Activated T-cell treated with anti-CD3 and anti-CD28 coated beads, Interleukin-2, amount 50 U/mL, for 1 hour (primary cell): ENCODE measurements at places on chromosomes 7 and 10.

- DNase-seq, result no peak
These were observed 64.7 kb upstream of the ITGB1 start for GRCh38 chr10:33022691-33023090.

DNA sequence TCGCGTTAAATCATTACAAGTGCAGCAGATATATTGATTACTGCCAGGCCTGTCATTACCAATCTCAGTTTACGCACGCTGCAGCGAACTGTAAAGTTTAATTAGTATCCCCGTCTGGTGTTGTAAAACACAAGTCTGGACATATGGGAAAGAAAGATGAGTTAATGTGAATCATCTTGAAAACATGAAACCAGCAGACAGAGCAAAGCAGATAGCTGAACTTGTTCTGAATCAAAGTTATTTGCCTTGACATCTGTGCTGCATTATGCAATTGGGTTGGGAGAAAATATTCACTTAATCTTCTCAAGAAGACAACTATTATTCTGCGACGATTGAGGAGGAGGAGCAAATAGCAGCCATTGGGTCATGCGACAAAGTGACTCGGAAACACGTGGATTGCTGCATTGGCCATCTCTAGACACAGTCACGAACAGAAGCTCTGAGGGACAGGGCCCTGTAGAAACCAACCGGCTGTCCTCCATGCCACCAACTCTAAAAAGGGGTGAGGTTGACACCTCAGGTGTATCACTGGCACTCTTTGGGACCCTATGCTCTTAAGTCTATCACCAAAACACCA is 156.3 kb upstream of the C7orf33 start:
- no peak for DNase-seq

DNA sequence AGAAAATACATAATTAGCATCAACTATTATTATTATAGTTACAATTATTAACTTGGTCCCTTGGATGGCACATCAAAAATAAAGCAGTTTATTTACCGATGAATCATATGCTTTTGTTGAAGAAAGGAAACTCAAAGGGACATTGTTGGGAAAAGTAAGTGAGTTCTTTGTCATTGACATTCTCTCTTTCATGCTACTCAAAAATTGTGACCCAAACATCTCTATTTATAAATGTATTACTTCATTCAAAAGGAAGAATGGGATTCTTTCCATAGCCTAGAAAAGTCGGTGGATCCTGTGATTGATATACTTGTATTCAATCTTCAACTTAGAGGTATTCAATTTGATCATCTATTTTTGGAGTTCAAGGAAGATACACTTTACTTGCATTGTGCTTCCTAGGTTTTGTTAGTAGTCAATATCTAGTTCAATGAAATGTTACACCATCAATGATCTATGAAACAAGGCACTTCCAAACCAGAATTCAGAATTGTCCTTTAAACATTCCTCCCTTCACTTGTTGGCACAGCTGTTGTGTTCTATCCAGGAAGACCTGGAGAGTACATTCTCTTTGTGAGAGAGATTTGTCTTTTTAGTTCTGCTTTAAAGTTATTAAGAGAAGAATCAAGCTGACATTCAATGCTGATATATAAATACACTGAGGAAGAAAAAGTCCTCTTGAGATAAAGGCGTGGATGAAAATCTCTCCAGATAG is 235.2 kb downstream of the TMEM26 start:
- no peak for DNase-seq

DNA sequence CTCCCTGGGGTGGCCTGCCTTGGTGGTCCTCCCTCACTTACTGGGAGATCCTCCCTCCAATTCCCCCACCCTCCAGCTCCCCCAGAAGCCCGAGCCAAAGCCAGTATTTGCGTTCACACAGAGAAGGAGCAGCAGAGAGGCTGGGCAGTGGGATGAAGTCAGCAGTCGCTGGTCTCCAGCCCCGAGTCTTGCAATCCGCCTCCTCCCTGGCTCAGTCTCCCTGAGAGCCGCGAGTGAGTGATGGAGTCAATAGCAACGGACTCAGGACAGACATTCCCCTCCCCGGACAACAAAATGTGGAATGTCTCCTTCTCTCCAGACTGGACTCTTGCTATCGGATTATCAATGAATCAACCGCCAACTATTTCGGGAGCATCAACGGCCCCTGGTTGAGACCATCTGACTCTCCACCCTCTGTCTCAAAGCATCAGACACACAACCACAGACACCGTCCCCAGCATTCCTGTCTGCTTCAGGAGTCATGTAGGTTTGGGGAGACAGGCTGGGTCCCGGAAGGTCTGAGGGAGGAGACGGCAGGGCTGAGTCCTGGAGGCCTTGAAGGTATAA is 178.4 kb downstream of the SH3PXD2A start:
- DNase-seq, result no peak

- DNase-seq, result no peak
These were observed 26.2 kb upstream of the AOAH start for GRCh38 chr7:36750451-36750850.

- no peak for DNase-seq
These were observed 27.3 kb upstream of the PFKP start for GRCh38 chr10:3040069-3040468.

GRCh38 chr10:29135337-29135736 is 153.5 kb upstream of the LYZL1 start:
- DNase-seq, result no peak

GRCh38 chr10:31940839-31941653 is 12.4 kb upstream of the ARHGAP12 start:
- DNase-seq, result no peak

DNA sequence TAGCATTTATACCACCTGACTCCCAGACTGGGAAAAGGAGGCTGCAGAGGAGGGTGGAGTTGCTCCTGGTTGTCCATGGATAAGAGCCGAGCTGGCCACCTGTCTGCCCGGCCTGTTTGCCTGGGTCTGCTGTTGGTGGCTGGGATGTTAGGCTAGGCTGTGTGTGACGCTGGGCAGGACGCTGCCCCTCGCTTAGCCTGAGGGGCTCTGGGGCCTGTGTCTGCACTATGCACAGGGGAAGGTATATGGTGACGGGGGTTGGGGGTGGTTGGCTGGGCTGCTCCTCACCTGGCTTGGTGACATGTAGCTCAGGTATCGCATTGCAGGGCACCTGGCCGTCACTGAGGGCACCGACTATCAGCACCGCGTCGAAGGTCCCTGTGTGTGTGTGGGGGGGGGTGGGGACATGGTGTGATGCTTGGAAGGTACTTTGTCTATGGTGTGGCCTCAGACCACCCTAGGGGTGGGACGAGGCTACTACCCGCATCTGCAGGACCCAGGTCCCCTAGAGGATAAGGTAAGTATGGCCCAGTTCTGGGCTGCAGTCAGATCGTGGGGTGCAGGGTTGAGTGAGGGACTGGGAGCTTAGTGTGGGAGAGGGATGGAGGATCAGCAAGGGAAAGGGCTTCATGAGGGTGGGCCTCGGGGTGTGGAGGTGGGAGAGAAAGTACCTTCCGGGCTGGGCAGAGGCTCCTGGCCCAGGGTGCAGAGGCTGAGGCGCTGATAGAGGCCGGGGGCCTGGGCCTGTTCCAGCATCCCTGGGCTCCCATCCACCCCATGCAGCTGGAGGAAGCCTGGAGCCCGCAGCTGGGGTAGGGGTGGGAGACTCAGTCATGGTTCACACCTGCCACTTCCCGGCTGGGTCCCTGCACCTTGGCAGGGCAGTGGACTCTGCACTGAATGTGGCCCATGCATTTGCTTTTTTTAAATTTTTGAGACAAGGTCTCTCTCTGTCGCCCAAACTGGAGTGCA is 2.3 kb downstream of the METTL27 start:
- no peak for DNase-seq

DNA sequence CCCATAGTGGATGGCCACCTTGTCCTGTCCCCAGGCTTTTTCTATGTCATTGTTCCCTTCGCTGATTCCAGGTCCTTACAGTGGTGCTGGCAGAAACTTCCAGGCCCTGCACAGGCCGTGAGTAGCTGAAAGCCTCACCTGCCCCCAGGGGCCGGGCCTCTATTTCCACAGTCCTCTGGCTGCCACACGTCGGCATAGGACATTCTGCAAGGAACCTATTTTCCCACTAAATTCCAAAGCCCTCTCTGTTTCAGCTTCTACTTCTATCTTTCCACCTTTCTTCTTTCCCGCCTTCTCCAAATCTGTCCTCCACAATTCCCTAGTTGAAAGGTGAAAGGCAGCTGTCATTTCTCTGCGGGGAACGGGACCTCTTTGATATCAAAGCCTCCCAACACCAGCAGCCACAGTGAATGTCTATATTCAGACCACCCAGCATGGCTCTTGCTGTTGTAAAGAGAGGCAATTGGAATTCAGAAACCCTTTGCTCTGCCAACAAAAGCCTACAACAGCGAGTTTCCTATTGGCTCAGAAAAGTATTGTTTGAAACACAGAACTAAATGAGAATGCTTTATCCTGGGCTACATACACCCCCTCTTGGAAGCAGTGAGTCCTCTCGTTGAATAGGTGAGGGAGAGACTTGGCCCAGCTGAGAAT is 607.7 kb downstream of the GALNT17 start:
- DNase-seq, result no peak

- no peak for DNase-seq
These were observed 250.8 kb downstream of the CCDC3 start for GRCh38 chr10:12750526-12751201.

DNA sequence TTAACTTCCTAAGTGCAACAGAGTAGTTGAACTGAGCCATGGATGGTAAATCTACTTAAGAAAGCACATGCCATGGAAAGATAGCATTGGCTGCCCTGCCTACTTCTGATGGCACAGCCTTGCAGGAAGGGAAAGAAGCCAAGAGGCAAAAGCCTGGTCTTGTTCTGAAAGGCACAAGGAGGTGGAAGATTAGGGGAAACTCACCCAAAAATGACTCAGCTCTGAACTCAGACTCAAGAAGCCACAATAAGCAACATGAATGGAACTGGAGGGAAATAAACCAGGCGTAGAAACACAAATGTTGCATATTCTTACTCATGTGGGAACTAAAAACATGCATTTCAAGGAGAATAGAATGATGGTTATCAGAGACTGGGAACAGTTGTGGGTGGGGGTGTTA is 20.8 kb upstream of the ALOX5 start:
- no peak for DNase-seq

DNA sequence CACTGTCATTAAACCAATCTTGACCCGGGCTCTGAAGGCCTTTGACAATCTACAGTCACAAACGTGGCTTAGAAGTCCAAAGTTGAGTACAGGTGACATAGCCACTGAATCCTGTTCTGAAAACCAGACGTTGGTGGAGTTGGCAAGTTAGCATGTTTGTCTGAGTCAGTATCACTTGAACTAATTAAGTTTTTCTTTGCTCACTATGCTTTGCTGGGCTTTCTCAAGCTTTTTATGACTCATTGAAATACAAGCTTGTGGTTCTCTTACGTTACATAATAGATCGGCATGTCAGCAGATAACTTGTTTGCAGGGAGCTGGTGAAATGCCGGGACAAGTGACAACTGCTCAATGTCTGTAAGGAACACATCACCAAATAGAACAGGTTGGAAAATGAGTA is 53.8 kb downstream of the ARL5B start:
- no peak for DNase-seq

GRCh38 chr10:110506448-110506847 is 8.7 kb downstream of the DUSP5 start:
- no peak for DNase-seq

- DNase-seq, result no peak
These were observed 596.7 kb upstream of the LRRTM3 start for GRCh38 chr10:66329147-66329546.

DNA sequence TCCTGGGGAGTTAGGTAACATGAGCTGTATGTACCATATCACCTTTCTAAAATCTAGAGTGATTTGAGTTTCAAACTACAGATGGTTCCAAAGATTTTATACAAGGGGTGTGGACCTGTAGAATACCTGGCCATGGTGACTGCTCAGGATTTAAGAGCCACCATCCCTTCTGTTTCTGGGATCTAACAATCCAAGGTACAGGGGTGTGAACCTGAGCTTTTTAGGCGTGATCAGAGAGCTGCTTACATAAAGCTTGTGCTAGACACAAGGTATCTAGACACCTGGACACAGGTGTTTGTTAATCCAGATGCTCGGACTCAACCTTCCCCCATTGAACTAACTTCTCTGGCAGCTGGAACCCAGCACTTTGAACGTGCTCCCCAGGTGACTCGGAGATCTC is 516.4 kb downstream of the RPS24 start:
- DNase-seq, result no peak

DNA sequence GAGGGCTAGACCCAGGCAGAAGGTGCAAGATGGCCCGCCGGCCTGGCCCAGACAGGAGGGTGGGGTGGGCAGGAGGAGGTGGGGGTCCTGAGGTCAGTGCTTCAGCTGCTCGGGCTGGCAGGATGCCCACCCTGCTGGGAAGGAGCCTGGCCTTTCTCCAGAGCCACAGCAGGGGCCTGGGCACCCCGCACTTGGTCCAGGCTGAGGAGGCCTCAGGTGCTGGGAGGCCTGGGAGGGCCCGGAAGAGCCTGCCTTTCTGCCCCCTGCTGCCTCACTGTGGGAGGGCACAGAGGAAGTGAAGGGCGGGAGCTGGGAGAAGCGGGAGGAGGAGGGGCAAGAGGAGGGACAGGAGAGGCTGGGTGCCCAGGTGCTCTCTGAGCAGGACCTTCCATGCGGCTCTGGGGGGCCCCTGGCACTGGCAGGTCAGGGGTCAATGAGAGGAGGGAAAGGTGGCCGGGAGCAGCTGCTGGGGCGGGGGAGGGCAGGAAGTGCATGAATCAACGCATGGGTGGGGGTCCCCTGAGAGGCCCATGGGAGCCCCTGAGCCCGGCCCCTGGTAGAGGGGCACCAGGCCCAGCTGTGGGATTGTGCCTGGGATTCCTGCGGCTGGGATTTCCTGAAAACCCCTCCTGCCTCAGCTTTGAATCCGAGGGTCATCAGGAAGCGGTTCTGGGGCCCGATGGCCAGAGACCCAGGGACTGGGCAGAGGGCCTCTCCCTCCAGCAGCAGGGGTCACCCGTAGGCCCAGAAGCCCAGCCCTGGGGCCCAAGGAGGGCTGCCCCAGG is 49.9 kb downstream of the PWWP2B start:
- peak; percentile 64 for DNase-seq

DNA sequence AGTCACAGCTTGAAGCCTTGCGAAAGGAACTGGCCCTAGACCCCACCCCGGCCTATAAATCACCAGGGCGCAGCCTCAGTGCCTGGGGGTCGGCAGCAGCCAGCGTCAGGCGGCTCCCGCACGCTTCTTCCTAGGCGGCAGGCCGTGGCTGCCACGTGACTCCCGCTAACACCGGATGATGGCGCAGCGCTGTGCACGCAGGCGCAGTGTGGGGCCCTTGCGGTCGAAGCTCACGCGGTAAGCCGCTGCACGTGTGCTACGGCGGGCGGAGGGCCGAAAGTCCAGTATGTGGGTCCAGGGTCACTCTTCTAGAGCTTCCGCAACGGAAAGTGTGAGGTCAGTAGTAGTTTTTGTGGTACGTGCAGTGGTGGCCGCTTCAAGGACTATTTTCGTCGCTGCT is at the start of gene STK31:
STK31 (plus strand) TSS at position 220 of the 400 bp plus-strand sequence; CDS start at position 287, 67 bp downstream.
- DNase-seq, result no peak

DNA sequence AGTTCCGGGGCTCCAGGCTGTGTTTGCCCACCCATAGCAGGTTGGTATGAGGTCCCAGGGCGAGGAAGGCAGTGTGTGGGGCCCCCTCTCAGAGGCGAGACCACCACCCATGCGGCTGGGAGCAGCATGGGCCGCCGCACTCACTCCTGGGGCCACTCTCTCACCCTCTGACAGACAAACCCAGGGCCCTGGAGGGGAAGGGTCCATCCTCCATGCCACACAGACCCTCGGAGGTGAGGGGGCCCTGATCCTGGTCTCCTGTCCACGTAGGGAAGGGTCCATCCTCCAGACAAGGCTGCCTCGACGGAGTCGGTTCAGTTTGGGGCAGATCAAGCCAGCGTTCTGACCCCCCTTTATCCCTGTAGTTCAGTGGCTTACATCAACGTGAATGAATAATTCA is 230.8 kb downstream of the ELFN1 start:
- DNase-seq, result no peak
